ENCODE measurements at places on chromosomes 3 and 15.

- no peak for DNase-seq
Observed at GRCh38 chr15:68410466-68411342, 21.3 kb downstream of the ITGA11 start.

DNA sequence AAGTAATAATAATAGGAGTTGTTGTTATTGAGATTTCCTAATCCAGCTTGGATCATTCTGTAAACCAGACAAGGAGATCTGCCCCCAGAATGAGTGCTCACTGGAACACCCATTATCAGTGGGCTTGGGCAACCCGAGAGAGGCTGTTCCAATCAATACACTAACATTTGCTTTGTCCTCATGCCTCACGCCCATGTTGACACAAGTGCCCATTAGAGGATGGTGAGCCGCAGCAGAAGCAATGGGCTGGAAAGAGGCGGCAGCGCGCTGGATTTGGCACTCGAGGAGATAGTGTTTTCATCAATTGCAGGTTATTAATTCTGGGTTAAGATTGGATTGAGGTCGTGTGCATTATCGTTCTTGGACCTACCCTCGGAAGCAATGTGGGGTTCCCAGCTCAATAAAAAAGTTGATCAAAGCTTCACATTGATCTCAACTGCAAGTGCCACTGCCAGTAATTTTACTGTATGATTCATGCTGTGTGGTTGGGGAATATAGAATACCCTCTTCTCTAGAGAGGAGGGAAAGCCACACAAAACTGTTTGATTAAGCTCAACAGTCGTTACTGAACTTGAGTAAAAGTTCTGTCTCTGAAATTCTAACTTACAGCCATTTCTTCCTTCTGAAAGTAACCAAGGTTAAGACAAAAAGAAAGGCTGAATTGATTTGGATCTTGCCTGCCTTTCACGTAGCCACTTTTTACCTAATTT is 15.7 kb downstream of the LYZL4 start:
- no peak for DNase-seq

DNA sequence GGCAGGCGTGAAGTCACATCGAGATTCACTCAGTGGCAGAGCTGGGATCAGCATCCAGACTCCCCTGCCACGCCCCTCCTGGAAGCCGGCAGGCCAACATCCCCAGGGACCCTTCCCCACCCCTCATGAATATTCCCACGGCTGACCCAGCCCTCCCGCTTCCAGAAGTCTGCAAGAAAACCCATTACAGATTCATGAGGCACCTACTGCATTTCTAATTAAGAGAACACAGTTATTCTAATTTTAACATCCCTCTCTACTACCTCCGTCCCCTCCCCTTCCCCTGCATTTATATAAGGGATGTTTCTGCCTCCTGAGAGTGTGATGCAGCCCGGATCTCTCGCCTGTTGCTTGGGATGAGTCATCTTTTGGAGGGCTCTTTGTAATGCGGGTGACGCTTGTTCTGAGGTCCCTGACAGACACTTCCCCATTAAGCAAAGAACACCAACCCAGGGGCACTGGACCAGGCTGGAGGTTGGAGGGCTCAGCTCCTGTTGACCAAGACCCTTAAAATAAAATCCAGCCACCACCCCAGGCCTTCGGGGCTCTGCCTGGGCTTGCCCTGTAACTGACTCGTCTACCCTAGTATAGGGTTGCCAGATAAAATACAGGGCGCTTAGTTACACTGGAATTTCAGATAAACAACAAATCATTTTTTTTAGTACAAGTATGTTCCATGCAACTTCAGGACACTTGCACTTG is 118.7 kb downstream of the NUP210 start:
- peak; percentile 91 for DNase-seq

- DNase-seq = no peak
Observed at GRCh38 chr3:16464511-16465148, 48.9 kb downstream of the RFTN1 start.

- no peak for DNase-seq
Observed at GRCh38 chr3:191235331-191236314, 36.6 kb downstream of the OSTN start.

GRCh38 chr3:108822123-108822897 is at the start of gene TRAT1:
TSS of gene TRAT1 (plus strand) at chr3:108822786. CDS start at chr3:108822928, 142 bp downstream.
- DNase-seq = no peak
